ENCODE measurements at places on chromosomes 7 and 10. TPM values are rescaled to one million over a fixed set of nuclear protein-coding genes. Genes with fewer than 3 reads are reported as not detected.

NAMPT gene
- 96.6 TPM for total RNA-seq

CFAP69 gene
- total RNA-seq = 8.6 TPM

ACTL6B gene
- total RNA-seq = not detected

LIPN gene
- not detected for total RNA-seq

CUZD1 gene
- 0.45 TPM for total RNA-seq

BAMBI gene
- total RNA-seq = 8.1 TPM

FGF8 gene
- total RNA-seq = not detected

PIP gene
- total RNA-seq = not detected

BMPR1A gene
- 110 TPM for total RNA-seq

FEZF1 gene
- total RNA-seq = not detected

PNLIPRP1 gene
- total RNA-seq = not detected

IKZF1 gene
- 3.6 TPM for total RNA-seq

PRKAR2B gene
- total RNA-seq = 108 TPM

CACNB2 gene
- total RNA-seq = 84.7 TPM

MBL2 gene
- total RNA-seq = not detected

SPDYE2B gene
- not detected for total RNA-seq

RASSF4 gene
- total RNA-seq = 31.8 TPM

FAM204A gene
- 78.7 TPM for total RNA-seq

AOC1 gene
- total RNA-seq = 0.45 TPM
